ENCODE measurements at places on chromosomes 5 and 9.

DNA sequence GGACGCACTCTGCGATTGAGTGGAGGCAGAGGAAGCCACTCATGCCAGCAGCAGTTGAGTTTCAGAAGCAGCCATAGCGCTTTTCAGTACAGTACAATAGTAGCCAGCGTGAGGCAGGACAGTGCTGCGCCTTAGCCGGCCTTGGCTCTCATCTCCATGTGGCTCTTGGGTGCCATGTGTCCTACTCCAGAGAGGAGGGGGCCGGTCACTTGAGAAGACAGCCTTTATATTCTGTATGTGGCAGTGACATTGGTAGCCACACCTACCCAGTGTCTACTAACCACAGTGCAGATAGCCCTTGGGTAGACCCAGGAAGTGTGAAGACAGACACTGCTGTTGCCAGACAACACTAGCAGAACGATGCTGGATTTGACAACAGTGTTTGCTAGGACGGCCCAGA lies 42.3 kb downstream of the FAM78A start:
- no peak for DNase-seq

- no peak for DNase-seq
Measured at GRCh38 chr5:32311404-32312196, 1.1 kb downstream of the MTMR12 start.

GRCh38 chr5:5751498-5751897 lies 329.0 kb downstream of the ICE1 start:
- no peak for DNase-seq

DNA sequence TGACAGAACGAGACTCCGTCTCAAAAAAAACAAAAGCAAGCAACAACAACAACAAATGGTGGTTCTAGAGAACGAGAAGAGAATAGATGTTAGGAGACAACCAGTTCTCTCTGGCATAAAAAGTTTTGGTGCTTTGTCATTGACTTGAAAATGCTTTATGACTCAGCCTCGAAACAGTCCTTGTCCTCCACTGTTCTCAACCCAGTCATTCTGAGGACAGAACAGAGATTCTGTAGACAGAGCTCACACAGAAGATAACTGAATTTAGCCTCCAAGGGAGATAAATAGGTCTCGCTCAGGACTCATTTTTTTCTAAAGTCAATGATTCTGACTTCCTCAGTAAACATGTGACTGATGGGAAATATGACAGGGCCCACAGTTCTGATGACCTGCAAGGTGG lies 76.0 kb upstream of the FSTL4 start:
- DNase-seq, result no peak

DNA sequence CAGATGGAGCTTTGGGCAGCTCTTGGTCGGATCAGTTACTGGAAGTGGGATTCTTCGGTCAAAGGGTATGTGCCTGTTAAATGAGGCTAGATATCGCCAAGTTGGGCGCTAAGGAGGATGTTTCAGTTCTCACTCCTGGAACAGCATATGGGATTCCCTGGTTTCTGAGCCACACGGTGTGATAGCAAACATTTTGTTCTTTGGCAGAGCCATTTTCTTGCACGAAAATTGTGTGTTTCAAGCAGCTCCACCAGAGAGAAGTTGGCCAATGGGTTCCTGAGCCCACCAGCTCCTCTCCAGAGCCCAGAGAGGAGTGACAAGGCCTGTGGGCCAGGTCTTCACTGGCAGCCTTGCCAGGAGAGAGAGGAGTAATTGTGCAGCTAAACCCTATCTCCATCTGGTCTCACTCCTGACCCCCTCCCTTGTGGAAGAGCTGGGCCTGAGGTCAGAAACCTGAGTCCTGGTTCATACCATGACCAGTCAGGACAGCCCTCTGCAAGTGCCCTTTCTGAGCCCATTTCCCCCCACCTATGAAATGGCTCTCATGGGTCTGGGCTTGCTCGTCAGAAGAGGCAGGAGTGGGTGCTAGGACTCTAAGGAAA lies 10.7 kb upstream of the SLC6A7 start:
- no peak for DNase-seq

GRCh38 chr5:152532714-152533113 lies 127.6 kb upstream of the NMUR2 start:
- no peak for DNase-seq

GRCh38 chr9:136089697-136090045 lies 5.4 kb downstream of the NACC2 start:
- no peak for DNase-seq

DNA sequence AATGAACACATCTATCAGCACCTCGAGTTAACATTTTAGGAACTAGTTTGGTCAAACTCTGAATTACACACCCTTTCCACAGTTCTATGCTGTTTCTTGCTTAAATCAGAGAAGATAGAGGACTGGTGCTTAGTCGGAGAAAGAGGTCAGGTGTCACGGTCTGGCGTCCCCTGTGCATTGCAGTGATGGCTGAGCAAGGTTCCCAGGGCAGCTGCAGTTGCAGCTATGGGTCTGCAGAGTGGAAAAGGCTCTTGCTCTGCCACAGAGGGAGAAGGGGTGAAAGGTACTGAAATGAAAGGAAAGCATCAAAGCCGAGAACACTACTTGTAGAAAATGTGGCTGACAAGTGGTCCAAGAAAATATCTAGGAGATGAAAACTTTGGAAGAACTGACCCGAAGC lies 25.2 kb upstream of the SH3RF2 start:
- no peak for DNase-seq

GRCh38 chr5:143168171-143168741 lies 235.2 kb downstream of the NR3C1 start:
- DNase-seq, result no peak

DNA sequence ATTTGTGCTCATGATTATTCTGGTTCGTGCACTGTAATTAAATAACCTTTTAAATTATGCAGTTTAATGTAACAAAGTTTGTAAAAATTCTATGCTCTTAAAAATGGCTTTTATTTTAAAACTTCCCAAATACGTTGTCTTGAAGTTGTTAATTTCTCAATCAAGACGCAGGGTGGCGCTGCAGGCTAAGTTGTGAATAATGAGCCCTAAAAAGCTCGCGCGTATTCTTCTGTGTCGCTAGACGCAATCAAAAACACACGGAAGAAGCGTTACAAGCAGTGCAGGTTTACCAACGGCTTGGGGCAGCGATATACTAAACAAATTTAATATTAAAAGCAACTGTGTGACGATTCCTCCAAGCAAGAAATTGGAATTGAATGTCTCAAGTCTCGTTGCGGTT lies at the start of gene PCDHB4:
Gene PCDHB4, plus strand, starts transcription at position 256 of the 400 bp plus-strand sequence. CDS start 181 bp downstream, outside the sequence.
- no peak for DNase-seq

GRCh38 chr9:112341730-112342129 lies 8.3 kb upstream of the PTBP3 start:
- DNase-seq, result no peak
